Psoas muscle (tissue), 8 donors: ENCODE measurements at places on chromosomes 13 and 19.

DNA sequence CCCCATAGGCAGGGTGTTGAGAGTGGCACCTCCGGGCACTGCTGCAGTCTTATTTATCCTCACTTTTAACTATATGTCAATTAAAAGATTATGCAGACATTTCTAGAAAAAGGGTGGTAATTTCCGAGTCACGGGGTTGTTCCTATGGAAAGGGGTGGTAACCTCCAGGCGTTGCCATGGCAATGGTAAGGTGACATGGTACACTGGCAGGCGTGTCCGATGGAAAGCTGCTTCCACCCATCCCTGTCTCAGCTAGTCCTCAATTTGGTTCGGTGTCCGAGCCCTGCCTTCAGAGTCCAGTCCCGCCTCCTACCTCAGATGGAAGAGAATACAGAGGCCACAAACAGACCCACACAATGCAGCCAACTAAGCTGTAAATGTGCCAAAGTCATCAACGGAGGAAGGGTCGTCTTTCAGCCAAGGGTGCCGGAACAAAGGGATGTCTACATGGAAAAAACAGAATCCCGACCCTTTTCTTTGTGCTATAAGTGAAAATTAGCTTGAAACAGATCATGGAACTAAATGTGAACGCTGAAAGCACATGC, 72.6 kb upstream of the C13orf46 start:
- H3K27me3 ChIP-seq = no peaks in the 10 kb centered on the region
- H3K36me3 ChIP-seq = peaks cover 6% of the 10 kb centered on the region
- no peak overlapping the region for H3K4me3 ChIP-seq
- no peak overlapping the region for H3K27ac ChIP-seq

DNA sequence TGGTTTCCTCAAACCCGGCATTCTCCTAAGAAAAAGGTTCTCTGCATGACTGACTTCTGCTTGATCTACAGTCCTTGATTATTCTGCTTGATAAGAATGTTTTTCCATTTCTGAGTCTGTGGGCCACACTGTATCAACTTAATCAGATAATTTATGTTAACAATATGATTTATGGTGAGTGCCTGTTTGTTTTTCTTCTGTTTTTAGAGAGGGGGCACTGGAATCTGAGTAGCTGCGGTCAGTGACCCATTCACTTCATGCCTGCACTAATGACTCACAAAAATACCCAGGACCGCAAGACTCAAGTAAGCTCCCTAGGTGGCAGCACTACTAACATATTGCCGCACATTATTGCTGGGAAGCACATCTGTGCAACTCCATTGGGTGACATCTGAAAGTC, 542.3 kb upstream of the ATXN8OS start:
- H3K4me3 ChIP-seq = no peak overlapping the region
- H3K27ac ChIP-seq = no peak overlapping the region
- H3K27me3 ChIP-seq = no peaks in the 10 kb centered on the region
- H3K4me1 ChIP-seq = no peaks in the 10 kb centered on the region

GRCh38 chr19:11338569-11339253, 746 bp downstream of the RAB3D start:
- no peak for DNase-seq
- H3K4me3 ChIP-seq = peak overlapping the region; percentile 69
- no peaks in the 10 kb centered on the region for H3K4me1 ChIP-seq
- H3K27ac ChIP-seq = peak overlapping the region; percentile 63

DNA sequence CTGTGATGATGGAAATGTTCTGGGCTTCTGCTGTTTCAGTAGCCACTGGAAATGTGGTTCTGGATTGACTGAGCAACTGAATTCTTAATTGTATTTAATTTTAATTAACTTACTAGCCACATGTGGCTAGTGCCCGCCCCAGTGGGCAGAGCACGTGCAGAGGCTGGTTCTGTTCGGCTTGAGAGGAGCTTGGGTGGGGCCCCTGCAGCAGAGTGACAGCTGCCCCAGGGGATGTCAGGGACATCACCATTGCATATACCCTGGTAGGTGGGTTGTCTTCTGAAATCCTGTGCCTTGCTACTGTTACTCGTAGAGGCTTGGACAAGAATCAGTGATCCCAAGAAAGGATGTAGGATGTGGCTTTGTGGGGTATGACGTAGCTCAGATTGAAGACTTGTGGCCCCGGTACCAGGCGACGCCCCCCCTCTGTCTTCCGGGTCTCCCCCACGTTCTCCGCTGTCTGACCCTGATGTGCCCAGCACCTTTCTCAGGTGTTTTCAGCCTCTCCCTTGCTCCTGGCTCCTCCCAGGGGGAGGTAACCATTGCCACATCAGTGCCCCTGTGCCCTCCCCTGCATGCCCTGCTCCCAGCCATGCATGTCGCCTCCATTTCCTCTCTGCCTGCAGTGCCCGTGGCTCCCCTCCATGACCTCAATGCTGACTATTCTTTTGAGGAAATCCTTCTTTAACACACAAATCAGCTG, 102.6 kb upstream of the RNF113B start:
- H3K36me3 ChIP-seq = no peaks in the 10 kb centered on the region
- no peaks in the 10 kb centered on the region for H3K4me1 ChIP-seq
- H3K4me3 ChIP-seq = no peak overlapping the region

DNA sequence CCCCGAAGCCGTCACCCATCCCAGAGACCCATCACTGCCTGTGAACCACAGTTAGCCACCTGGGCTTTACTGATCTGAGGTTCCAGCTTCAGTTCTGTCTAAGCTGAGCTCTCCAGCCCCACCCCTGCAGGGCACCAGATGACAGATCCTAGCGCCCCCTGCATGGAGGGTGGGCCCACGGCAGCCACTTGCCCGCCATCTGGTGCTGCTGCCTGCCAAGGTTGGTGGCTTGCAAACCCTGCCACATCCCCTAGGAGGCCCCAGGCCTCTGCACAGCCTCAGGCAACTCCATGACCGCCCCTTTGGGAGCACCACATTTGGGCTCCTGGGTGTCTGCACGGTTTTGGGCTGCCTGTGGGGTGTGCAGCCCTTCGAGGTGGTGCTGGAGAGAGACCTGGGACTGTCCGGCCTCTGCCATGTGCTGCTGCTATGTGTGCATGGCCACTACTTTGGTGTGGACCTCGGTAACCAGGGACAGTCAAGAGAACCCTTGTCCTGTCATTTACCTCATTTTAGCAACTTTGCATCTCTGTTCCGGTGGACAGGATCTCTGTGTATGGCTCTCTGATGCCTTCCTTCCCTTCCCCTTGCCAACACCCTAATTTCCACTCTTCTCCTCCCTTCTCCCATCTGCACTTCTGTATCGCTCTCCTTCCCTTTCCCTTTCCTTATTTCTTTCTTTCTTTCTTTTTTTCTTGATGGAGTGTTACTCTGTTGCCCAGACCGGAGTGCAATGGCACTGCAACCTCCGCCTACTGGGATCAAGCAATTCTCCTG, 17.4 kb upstream of the SDHAF1 start:
- H3K4me3 ChIP-seq = no peak overlapping the region
- no peak overlapping the region for H3K27ac ChIP-seq
- no peak for DNase-seq
- H3K27me3 ChIP-seq = peaks cover 17% of the 10 kb centered on the region
